Amniotic epithelial cell (primary cell): ENCODE measurements at places on chromosomes 6 and 20.

- no peak for DNase-seq
Measured at GRCh38 chr20:3121271-3121911, 36.9 kb upstream of the AVP start.

DNA sequence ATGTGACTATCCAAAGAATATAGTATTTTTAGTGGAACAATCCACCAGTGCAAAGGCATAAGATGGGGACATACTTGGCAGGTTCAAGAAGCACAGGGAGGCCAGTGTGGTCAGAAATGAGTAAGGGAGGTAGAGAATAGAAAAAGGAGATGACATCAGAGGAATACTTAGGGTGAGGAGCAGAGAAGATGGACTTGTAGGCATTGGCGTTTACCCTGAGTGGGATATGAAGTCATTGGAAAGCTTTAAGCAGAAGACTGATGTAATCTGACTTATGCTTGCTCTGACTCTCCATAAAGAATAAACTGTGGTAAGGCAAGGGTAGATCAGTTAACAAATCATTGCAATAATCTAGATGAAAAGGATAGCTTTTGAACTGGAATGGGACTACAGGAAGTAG is 228.7 kb downstream of the GJA1 start:
- DNase-seq, result no peak

GRCh38 chr20:18055261-18055660 is 2.5 kb downstream of the OVOL2 start:
- no peak for DNase-seq

- peak; percentile 33 for DNase-seq
Measured at GRCh38 chr6:6681075-6681849, 92.7 kb downstream of the LY86 start.

DNA sequence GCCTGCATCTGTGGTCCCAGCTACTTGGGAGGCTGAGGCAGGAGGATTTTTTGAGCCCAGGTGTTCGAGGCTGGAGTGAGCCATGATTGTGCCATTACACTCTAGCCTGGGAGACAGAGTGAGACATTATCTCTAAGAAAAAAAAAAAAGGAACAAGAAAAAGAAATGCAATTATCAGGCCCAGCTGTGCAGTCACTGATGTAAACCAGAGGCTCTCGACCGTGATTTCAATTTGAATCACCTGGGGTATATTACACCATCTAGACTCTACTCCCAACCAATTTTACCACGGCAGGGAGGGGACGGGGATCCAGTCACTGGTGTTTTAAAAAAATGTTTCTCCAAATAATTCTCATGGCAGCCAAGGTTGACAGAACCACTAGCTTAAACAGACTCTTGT is 48.8 kb upstream of the NKX2-2 start:
- no peak for DNase-seq

DNA sequence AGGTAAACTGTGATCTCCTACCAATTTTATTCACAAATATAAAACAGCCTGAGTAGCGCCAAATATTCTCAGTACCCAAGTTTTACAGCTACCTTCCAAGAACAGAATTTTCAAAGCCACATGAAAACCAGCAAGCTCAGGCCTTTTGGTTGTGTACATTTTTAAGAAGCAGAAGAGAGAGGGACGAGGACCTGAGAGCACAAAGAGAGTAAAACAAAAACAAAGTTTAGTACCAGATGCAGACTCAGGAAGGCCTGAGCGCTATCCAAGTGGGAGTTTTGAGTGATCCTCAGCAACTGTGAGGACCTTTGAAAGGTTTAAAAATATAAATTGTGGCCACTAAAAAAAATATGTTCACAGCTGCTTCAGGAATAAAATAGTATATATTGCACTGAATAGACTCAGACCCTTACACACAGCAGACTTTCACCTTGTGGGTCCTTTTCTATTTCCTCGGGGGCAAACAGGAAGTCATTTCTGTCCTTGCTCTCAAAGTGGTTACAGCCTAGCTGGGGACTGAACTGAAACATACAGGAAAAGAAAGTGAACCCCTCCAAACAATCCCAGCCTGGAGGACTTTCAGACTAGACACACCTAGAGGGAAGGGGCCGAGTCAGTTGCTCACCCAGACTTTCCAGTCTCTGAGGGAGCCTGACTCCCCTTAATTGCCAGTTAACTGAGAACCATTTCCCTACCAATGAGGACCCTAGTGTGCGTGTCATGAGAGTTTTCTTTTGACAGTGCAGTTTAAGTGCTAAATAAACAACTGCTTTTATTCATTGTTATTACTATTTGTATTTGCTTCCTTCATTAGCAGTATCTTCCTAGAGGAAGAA is 48.5 kb upstream of the NT5E start:
- no peak for DNase-seq

DNA sequence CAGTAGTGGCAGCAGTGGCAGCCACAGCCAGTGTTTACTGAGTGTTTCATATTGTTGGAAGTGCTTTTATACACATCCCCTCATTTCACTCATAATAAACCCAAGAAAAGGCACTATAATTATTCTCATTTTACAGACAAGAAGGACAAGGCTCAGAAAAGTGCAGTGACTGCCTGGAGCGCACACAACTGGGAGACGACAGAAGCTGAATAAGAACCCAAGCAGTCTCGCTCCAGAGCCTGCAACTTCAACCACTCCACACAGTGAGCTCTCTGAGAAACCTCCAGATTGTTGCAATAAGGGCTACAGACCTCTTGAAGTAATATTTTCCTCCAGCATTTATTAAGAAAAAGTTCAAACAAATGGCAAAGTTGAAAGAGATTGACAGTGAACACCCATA is 76.9 kb downstream of the PLCG1 start:
- no peak for DNase-seq

GRCh38 chr20:39358052-39358451 is 395.9 kb downstream of the DHX35 start:
- no peak for DNase-seq

DNA sequence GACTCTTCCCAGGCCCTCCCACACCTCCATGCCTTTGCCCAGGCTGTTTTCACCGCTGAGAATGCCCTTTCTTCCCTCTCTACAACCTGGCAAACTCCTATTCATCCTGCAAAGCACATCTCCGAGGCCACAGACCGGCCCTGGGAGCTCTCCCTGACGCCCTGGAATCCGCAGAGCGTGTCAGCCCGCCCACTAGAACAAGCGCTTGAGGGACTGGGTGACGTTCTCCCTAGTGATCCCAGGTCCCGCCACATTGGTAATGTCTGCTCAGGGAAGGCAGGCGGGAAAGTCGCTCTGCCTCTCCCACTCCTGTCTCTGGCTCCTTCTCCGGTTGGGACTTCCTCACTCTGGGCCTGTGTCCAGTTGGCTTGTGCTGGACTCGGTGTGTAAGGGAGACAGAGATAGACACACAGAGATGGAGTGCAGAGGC is 61.6 kb downstream of the SRC start:
- no peak for DNase-seq

DNA sequence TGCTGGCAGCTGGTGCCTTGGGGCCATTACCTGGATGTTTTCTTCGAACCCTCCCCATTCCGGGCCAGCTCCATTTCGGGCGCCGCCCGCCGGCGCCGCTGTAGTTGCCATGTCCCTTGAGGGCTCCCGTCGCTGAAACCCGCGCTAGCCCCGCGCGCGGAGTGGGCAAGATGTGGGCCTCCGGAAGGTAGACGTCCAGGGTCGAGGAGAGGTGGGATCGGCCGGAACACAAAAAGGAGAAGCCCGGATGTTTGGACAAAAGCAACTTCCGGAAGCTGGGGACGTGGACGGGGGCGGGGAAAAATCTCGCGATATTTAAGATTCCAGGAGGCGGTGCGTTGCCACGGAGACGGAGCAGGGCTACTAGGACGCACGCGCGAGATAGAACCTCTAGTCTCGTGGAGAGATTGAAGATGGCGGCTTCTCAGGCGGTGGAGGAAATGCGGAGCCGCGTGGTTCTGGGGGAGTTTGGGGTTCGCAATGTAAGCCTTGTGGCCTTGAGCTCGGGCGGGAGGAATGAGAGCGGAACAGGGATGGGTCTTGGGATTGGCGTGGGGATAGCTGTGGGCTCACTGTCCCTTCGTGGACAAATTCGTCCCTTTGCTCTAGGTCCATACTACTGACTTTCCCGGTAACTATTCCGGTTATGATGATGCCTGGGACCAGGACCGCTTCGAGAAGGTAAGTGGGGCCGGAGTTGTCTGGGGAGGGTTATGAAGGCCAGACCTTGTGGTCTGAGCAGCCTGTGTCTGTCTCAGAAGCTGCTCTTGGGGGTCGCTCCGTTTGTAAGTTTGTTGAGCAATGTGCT is at the start of the genes POLR1C and YIPF3:
Gene POLR1C, plus strand, starts transcription at position 393 of the 808 bp plus-strand sequence. Its CDS starts 21 bp downstream, at position 414.
Gene YIPF3, minus strand, starts transcription at position 230 of the 808 bp plus-strand sequence. Its CDS starts 119 bp downstream, at position 111.
- peak; percentile 94 for DNase-seq

DNA sequence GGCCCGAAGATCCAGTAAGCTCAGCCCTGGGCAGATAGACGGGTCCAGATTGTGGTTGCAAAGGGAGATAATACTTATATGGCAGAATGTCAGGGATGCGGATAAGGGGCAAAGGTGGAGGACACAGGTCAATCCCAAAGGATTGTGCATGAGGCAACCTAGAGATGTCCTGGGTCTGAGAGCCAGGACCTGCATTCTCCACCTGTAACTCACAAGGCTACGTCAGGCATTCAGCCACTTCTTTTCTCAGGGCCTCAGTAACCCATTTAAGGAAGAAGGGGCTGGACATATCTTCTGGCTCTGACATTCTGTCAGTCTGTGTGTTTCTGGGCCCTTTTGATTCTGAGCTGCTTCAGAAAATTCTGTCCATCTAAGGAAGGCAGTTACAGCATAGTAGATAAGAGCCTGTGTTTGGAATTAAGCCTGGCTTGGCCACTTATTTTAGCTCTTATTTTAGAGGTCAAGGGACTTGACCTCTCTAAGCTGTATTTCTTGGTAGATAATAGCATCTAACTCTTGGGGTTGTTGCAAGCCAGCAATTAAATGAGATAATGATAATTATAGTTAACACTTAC is 40.2 kb downstream of the CNBD2 start:
- DNase-seq, result peak; percentile 9

DNA sequence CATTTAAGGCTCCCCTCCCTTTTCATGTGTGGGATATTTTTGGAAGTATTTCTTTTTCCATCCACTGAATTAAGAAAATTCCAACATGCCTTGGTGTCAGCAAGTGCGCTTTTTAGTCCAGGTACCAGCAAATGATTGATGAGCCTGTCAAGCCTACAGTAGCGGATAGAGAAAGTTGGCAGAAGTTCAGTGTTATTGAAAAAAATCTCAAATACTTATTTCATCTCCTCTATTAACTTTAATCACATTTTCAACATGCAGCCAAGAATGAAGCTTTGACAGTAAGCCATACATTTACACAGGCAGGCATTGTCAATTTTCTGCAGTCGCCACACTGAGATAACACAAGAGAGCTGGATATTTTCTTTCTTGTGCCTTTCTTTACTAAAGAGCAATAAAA is 50.4 kb downstream of the BLOC1S5 start:
- no peak for DNase-seq

DNA sequence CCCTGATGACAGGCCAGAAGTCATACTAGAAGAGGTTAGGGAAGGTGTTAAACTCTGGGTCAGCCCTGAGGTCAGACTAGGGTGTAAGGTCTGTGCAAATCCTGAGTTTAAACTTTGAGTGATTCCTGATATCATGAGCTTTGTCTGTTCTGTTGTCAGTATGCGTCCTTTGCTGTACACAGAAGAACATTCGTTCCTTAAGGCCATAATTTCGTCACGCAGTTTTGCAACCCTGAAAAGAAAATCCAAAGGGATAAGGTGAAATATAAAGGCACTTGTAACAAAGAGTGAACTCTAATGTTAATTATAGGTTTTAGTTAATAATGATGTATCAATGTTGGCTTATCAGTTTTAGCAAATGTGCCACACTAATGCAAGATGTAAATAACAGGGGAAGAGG is 2.3 kb downstream of the DST start:
- no peak for DNase-seq

DNA sequence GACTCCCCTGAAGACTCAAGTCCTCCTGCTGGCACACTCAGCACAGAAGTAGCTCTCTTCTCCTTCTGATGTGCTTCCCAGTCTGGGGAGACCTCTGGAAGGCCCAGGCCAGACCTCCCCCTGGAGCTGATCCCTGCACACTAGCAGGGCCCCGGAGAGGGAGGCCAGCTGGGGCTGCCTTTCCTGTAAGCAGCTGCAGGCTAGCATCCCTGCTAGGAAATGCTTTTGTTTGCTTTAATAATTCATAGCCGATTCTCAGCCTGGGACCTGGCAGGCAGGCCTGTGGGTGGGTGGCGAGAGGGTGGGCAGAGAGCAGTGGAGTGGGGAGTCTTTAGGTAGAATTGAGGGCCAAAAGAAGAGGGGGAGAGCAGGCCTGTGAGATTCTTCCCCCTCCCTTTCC is 5.2 kb downstream of the EBF4 start:
- no peak for DNase-seq
